Gastroesophageal sphincter (tissue), 4 donors: ENCODE measurements at places on chromosomes 6 and 20. TPM values are rescaled to one million over a fixed set of nuclear protein-coding genes. Genes with fewer than 3 reads are reported as not detected.

Gene SIRPA
- 31.7 TPM for total RNA-seq

Gene OLIG3
- total RNA-seq, result 0.23 TPM

Gene JAG1
- 45.4 TPM for total RNA-seq

DNA sequence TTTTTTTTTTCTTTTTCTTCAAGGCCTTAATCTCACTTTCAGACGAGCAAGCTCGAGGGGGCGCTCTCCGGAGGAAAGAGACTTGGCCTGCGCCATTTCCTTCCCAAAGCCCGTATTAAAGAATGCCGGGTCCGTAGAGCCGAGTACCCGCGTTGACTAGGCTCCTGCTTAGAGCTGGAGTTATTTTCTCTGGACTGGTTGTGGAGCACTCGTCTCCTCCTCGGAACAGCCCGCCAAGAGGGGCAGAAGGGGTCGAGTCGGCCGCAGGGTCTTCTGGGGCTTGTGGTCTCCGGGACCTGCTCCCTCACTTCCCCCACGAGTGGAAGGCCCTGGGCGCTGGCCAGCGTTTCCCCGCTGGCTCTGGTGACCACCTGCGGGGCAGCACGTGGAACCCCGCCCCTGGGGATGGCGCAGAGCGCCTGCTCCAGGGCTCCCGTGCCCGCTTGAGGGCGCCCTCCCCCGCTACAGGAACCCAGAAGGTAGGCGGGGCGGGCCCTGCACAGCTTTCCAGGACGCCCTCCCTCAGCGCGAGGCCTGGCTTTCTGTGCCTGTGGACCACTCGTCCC is 2.7 kb upstream of the MEI4 start:
- no peak for ATAC-seq

DNA sequence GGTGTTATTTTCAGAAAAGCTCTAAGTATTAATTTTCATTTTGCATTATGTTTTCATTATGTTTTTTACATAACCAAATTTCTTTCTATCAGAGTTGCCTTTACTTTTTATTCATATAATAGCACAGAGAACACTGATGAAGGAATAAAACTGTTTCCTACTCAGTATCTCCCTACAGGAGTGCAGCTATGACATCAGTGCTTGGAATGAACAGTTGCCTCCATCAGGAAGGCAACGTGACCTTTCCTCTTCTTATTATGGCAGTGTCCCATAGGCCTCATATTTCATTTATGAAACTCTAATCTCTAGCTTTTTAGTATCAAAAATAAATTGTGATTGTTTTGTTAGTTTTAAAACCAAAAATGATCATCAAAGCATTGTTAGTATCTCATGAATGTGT is 712.8 kb downstream of the CD109 start:
- ATAC-seq, result no peak
